ENCODE measurements at places on chromosomes 2 and 18.

GRCh38 chr2:163011000-163011399 is 172.4 kb upstream of the KCNH7 start:
- DNase-seq, result no peak

DNA sequence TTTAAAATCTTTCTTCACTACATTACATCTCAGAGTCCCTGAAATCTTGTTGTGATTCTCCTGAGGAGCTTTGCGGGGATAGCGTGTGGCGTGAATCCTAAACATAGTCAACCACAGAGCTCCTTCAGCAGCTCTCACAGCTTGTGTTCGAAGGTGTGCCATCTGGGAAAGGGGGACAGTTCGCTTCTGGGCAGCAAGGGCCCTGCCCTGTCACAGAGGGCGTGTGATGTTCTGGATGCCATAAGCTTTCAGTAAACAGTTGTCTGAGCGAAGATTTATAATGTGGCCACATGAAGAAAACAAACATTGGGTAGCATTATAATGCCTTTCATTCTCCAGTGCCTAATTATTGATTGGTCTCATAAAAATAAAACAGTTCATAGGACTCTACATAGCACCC is 172.5 kb downstream of the MYO1B start:
- no peak for DNase-seq

GRCh38 chr18:13398631-13399030 is 180.1 kb downstream of the LDLRAD4 start:
- DNase-seq, result no peak

GRCh38 chr2:54701029-54701428 is 22.4 kb upstream of the EML6 start:
- no peak for DNase-seq

GRCh38 chr2:117835990-117836760 is 21.7 kb downstream of the DDX18 start:
- peak; percentile 49 for DNase-seq

DNA sequence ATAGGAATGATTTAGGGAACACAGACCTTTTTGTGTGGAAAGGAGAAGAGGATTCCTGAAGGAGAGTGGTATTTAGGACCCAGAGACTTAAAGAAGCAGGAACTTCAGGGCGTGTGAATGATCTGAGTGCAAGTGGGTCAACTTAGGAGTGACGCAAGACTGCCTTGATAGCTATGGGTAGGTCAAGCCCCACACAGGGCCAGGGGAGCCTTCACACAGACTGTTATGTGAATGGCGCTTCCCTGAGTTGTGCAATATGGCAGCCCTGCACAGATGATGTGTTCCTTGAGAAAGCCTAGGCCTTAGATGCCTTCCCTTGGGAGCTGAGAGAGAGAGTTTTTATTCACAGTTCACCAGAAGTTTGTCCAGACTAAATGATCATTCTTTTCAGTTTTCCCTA is 47.1 kb upstream of the IGFBP5 start:
- no peak for DNase-seq

DNA sequence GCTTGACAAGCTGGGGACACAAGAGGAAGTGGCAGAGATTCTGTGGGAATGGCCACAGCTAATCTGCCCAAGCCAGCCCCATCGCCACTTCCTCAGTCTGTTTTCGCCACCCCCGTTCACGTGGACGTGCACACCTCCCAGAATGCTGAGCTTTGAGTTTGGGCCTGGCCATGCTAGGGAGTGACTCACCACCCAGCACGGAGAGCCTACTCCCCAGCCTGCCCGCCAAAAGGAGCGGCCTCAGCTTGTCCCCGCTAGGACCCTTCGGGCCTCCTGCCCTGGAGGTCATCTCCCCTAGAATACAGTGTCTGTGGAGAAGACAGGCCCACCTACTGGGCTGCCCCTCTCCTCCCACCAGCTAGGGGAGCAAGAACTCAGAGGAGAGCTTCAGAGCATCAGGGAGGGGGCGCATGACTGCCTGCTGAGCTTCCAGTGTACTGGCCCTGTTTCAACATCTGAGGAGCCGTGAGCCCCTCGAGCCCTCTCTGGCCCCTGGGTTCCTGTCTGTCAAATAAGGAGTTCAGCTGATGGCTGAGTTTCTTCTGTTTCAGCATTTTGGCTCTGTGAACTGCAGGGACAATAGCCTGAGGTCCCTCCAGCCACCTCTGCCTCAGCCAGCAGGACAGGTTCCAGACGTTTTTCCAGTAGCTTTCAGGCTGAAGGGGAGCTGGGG is 5.1 kb downstream of the SLC35F6 start:
- DNase-seq, result no peak

DNA sequence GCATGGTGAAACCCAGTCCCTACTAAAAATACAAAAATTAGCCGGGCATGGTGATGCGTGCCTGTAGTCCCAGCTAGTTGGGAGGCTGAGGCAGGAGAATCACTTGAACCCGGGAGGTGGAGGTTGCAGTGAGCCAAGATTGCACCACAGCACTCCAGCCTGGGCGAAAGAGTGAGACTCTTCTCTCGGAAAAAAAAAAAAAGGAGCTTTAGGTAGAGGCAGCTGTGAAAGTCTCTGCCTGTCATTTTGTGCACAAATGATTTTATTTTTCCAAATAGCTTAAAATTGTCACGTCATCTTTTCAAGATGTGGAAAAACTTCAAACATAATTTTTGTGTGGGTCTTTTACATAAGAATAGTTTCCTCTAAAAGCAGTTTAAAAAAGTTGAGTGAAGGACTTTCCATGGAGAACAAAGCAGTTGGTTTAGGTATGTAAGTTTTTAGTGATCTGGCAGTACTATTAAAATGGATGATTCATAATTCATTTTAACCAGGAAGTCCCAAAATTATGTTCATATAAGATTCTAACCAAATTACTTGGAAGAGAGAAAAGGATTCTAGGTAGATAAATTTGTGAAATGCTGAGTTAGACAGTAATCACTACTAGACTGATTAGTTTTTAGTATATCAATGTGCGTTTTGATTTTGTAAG is 11.5 kb downstream of the CCNYL1 start:
- no peak for DNase-seq

- no peak for DNase-seq
These were observed 194.9 kb downstream of the MCFD2 start for GRCh38 chr2:46720592-46721185.

DNA sequence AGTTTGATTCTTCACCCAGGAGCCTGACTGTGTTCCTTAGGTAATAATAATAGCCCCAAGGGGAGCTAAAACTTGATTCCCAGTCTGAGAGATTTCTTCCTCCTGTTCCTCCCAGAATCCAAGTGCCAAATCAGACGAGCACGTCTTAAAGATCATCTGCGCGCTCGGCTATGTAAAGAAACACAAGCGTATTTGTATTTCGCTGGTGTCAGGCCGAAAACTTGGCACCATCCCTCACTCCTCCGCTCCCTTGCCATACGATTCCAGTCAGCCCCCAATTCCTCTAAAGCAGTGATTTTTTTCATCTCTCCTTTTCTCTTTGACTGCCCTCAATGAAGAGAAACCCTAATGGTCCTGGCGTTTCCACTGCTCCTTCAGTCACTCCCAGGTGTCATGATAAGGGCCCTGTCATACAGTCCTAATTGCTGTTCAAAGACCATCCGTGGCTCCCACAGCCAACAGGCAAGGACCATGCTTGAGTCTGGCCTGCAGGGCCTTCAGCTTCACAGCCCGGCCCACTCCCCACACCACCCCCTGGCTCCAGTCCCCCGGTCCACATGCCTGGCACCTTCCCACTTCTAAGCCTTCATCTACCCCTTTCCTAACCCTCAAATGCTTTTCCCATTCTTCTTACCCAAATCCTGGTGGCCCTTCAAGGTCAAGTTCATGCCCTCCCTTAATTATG is 130.8 kb upstream of the ID2 start:
- DNase-seq, result no peak

DNA sequence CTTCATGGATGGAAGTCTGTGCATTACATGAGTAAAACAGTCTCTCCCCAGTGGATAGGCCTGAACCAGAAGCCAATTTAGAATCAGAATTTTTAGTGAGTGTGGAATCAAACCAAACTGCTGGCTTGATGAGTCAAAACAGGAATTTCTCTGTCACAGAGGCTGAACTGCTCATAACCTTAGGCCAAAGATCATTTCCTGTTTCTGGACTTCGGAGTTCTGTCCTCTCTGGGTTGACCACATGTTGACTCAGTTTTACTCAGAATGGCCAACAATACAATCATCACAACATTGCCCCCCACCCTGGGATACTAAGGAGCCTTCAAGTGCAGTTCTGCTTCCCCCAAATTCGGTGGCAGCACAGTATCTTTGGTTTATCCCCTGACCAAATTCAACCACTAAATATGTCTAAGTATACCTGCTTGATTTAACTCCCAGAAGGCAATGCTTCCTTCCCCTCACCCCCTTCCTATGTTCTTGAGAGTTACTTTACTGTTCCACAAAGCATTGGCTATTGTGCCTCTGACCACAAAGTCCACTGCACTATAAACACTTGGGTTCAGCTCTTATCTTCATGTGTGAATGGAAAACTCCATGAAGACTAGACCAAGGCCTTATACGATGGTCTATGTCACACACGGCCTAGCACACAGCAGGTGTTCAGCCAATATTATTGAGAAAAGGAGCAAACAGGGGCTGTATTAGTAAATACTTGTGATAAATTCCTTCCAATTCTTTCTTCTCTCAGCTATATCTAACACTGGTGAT is 67.8 kb downstream of the NXPH2 start:
- no peak for DNase-seq

- DNase-seq, result no peak
These were observed 126.8 kb upstream of the UNC80 start for GRCh38 chr2:209644842-209645241.

DNA sequence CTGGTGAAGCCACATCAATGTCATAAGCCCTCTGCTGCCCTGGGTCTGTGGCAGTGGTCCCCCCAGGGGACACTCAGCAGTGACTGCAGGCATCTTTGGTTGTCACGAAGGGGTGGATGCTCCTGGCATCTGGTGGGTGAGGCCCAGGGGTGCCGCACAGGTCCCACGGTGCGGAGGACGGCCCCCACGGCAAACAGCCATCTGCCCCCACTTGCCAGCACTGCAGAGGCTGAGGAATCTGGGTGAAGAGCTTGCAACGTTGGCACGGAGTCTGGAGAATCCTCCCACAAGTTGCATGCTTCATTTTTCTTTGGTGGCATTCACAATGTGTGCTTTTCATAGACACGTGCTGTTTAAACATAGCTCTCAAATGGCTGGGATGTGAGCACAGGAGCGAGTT is 105.1 kb upstream of the PXDN start:
- no peak for DNase-seq

- DNase-seq, result no peak
These were observed 615.8 kb upstream of the SALL3 start for GRCh38 chr18:78363556-78364387.

All from 8988T (cell line).